ENCODE measurements at places on chromosomes 5 and 9.
A peak's percentile ranks its signal among the peaks of the same experiment; 100 is the strongest.

GRCh38 chr5:140673187-140673976 is at the start of gene DND1:
Gene DND1 (minus strand): TSS chr5:140673576. CDS start chr5:140673542, 34 bp downstream.
- DNase-seq: no peak

DNA sequence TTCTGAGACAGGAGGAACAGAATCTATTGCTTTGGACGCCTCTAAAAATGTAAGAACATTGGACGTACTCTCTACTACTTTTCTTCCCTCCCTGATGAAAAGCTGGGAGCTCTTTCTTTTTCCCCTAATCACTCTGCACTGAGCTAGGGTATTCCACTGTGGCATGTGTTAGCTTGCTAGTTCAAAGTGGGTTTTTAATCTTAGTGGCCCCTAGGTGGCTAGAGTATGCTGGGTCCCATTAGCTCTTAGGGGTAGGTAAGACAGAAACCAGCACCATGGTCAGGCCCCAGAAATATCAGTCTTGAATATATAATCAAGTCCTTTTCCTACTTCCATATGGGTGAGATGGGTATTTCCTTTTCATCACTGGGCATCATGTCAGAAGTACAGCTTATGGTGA is 945.2 kb upstream of the PTPRD start:
- no peak for DNase-seq

DNA sequence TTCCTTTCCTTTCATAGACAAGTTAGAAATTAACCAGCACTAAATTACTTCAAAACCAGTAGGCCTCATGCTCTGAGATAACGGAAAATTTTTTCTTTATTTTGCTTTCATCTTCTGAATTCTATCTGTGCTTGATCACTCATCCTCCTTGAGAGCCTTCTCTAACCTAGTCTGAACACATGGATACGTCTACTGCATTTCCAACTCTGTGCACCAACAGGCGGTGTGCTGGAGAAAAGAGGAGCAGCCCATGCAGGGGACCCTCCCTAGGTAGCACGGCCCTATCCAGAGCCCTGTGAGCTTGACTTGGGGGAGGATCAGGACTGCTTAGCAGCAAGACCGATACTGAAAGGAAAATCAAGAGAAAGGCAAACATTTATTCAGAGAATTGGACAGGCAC is 149.8 kb downstream of the AUH start:
- DNase-seq: no peak

DNA sequence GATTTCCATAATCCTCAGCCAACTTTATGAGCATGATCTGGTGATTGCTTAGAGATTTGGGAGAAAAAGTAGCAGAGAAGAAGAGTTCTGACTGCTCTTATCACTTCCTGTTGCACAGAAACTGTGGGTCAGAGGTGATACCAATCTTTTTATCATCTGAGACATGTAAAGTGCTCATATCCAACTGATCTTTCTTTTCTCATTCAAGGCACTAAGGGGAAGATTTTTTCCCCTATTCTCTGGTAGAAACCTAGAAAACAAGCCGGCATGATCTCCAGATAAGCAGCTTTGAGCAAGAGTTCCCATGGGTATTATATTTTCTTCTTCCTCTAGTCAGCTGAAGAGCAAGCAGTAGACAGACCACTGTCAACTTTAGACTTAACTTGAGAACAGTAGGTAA is 29.0 kb upstream of the GPR150 start:
- no peak for DNase-seq

DNA sequence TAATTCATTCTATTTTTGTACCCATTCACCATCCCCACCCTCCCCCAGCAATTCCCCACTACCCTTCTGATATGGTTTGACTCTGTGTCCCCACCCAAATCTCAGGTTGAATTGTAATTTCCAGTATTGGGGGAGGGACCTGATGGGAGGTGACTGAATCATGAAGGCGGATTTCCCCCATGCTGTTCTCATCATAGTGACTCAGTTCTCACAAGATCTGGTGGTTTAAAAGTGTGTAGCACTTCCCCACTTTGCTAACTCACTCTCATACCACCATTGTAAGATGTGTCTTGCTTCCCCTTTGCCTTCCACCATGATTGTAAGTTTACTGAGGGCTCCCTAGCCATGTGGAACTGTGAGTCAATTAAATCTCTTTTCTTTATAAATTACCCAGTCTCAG is 25.9 kb upstream of the TESK1 start:
- DNase-seq: no peak

DNA sequence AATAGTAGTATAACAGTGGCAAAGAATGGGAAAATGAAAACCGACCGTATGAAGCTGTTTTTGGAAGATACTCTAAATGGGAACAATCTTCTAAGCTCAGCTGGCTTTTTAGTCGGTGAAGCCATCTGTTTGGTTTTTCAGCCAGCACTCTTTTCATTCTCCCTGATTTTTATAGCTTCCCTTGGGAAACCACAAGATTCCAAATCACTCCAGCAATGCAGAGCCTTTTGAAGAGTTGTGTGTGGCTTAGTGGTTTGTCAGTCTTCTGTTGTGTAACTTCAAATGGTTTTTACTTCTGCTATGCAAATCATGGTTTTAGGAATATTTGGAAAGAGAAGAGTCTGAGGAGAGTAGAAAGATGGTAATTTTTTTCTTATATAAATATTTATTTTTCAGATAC is 180.7 kb downstream of the KDM4C start:
- peak; percentile 97 for DNase-seq

- no peak for DNase-seq
Measured at GRCh38 chr5:64834611-64835010, 65.9 kb downstream of the CWC27 start.

DNA sequence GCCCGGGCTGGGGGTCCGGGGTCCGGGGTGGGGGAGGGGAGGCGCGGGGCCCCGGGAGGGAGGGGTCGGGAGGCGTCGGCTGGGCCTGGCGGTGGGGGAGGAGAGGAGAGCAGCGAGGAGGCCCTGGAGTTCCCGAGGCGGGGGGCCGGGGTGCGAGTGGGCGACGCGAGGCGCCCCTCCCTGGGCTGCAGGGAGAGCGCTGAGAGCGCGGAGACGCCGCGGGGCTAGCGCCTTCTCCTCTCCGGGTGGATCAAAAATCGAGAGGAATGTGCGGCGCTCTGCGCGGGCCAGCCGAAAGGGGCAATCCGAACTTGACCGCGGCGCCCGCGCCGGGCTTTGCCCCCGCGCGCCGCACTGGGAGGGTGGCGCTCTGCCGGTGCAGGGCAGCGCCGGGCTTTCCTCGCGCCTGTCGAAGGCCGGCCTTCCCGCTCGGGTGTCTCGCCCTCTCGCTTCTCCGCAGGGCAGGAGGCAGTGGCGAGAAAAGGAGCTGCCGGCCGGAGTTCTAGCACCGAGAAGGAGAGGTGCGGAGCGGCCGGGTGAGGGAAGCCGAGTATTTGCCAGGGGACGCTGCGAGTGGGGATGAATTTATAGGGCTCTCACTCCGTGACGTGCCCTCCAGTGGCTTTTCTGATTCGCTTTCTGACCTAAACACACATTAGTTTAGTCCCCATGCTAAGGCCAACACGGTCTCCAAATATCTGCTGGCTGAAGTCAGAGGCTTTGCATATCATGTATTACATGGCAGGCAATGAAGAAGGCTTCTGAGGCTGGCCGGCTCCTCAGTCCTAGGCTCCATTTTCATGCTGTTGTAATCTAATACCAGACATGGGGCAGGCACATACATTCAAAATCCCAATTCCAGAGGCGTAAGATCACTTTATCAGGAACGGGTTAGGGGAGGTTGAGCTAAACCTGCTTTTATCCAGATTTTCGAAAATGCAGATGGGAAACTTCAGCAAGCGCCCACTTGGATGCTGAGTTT is 503 bp upstream of the GDNF start:
- peak; percentile 81 for DNase-seq

- no peak for DNase-seq
Measured at GRCh38 chr5:1294206-1294834, 548 bp downstream of the TERT start.

- DNase-seq: no peak
Measured at GRCh38 chr5:68891718-68892117, 202.1 kb upstream of the SLC30A5 start.

DNA sequence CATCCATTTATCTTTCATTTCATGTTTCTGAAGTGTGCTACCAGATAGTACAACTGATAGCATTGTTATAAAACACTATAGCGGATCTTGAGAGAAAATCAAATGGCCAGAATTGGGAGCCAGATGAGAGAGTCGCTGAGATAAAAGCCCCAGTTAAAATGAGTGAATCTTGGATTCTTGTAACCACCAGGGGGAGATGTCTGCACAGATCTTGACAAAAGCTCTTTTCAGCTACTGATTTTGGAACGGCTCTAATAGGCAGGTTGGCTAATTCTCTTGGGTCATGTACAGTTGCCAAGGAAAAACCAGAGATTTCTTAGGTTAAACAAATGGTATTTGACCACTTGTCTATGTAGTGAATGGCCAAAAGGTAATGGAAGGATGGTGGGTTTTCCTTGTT is 21.7 kb downstream of the F2RL2 start:
- peak; percentile 69 for DNase-seq

GRCh38 chr5:151671950-151672349 is 14.8 kb downstream of the SPARC start:
- peak; percentile 26 for DNase-seq

- no peak for DNase-seq
Measured at GRCh38 chr5:133889271-133889905, 79.0 kb downstream of the C5orf15 start.

- DNase-seq: peak; percentile 63
Measured at GRCh38 chr5:157546456-157547100, 29.0 kb downstream of the ADAM19 start.

Data from fibroblast of skin of abdomen (primary cell).